ENCODE measurements at places on chromosomes 12 and 14. TPM values are rescaled to one million over a fixed set of nuclear protein-coding genes. Genes with fewer than 3 reads are reported as not detected.

C1RL gene
- 8.8 TPM for total RNA-seq

TAS2R13 gene
- total RNA-seq: 6.1 TPM

C14orf39 gene
- 0.28 TPM for total RNA-seq

PIWIL1 gene
- total RNA-seq: not detected

DEGS2 gene
- 0.35 TPM for total RNA-seq

POTEM gene
- total RNA-seq: not detected

RHOJ gene
- total RNA-seq: not detected

APOF gene
- not detected for total RNA-seq

KCNA5 gene
- total RNA-seq: 0.62 TPM

KRT77 gene
- not detected for total RNA-seq

COX14 gene
- total RNA-seq: 43.7 TPM

PTPRB gene
- total RNA-seq: 1.3 TPM

SDR9C7 gene
- total RNA-seq: not detected

RNFT2 gene
- 19.7 TPM for total RNA-seq

KRT7 gene
- 9.4 TPM for total RNA-seq

LMNTD1 gene
- not detected for total RNA-seq

PYGL gene
- total RNA-seq: 93.8 TPM

PDE6H gene
- total RNA-seq: not detected

NOS1 gene
- 4.4 TPM for total RNA-seq

RNF212B gene
- not detected for total RNA-seq

LRP1 gene
- total RNA-seq: 145 TPM

SLC39A5 gene
- 0.59 TPM for total RNA-seq

RPL41 gene
- 1,633 TPM for total RNA-seq

DUSP6 gene
- 153 TPM for total RNA-seq

CIDEB gene
- 4.6 TPM for total RNA-seq

APAF1 gene
- total RNA-seq: 31.2 TPM

GLS2 gene
- 24.5 TPM for total RNA-seq

SOAT2 gene
- not detected for total RNA-seq

CCNK gene
- 63.4 TPM for total RNA-seq

EP400 gene
- total RNA-seq: 47.7 TPM

RAPGEF3 gene
- 10.4 TPM for total RNA-seq

ANG gene
- total RNA-seq: 2.3 TPM

RD3L gene
- total RNA-seq: not detected

CACNA2D4 gene
- not detected for total RNA-seq

CLEC4C gene
- total RNA-seq: not detected

CCND2 gene
- total RNA-seq: 224 TPM

DNAJC22 gene
- 0.10 TPM for total RNA-seq

CCDC196 gene
- not detected for total RNA-seq

OR11H6 gene
- not detected for total RNA-seq

SIX1 gene
- 0.78 TPM for total RNA-seq

VWF gene
- total RNA-seq: 0.31 TPM

DTX1 gene
- total RNA-seq: 4.7 TPM

SPX gene
- total RNA-seq: 0.16 TPM

MDGA2 gene
- total RNA-seq: 1.2 TPM

SIX6 gene
- not detected for total RNA-seq

TEX52 gene
- total RNA-seq: not detected

DAO gene
- total RNA-seq: not detected

KCNH3 gene
- total RNA-seq: 0.12 TPM

SMIM41 gene
- total RNA-seq: 0.12 TPM

ZDHHC22 gene
- total RNA-seq: 29.3 TPM

GPR84 gene
- total RNA-seq: not detected

All from GM23338 (cell line).